Stimulated activated CD4-positive, alpha-beta T cell treated with anti-CD3 and anti-CD28 coated beads, Interleukin-15, amount 100 ng/mL, for 1 hour (primary cell): ENCODE measurements at places on chromosomes 13 and 19.

GRCh38 chr19:21603431-21604231, 98.2 kb downstream of the ZNF429 start:
- no peak for DNase-seq

DNA sequence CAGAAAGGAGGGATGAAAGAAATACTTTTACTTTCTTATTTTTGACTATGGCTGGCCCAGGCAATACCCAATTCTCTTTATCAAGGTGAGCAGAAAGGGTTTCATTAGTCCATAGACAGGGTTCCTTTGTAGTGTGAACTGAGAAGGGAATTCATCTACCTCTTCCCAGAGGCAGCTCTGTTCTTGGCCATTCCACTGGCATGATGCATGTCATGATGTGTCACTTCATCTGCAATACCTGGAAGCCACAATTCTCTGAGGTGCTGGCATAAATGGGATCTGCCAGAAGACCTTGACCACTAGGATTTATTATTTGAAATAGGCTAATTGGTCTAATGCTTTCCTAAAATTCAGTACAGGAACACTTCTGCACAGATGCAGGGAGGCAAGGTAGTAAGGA, 542.8 kb downstream of the RFC3 start:
- no peak for DNase-seq

GRCh38 chr19:30118760-30119159, 176.7 kb downstream of the URI1 start:
- DNase-seq = no peak

- no peak for DNase-seq
Observed at GRCh38 chr13:23621316-23621645, 51.1 kb downstream of the TNFRSF19 start.

DNA sequence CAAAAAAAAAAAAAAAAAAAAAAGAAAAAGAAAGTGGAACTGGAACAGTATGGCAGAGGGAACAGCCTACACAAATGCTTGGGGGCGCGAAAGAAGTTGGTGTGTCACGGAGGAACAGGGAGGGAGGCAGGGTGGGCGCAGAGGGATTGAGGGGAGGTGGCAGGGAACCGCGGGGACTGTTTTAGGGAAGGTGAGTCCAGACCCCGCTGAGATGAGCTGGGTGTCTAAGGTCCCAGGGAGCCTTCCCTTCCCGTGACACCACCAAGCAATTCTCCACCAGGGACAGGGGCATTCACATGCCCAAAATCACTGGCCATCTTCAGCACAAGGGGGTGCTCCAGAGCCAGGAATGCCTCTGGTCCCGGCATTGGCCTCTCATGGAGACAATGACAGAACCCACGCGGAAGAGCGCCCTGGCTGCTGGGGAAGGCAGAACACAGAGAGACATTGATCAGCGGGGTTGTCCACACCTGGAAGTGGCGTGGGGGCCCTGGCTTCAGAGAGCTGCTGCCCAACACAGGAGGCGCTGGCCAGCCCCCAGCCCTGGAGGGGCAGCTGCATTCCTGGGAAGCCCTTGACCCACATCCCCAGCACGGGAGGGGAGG, 6.9 kb downstream of the PEAK3 start:
- DNase-seq = no peak

DNA sequence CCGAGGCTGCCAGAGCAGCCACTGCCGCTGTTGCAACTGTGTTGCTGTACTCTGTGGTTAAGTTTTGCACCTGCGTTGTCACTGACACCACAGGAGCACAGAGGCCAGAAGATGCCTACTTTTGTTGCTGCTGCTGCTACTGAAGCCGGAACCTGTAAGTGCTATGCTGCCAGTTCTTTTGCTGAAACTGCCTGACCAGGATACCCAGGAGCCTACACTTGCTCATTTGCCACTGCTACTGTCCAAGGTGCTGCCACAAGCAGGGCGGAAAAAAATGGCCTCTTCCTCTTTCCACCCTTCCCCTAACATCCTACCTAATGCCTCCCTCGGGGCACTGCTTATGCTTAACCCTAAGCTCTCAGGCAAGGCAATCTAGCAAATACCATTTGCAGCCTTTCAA, 29.0 kb upstream of the NBEA start:
- no peak for DNase-seq

- no peak for DNase-seq
Observed at GRCh38 chr19:35090506-35091214, 25.0 kb upstream of the FXYD3 start.

DNA sequence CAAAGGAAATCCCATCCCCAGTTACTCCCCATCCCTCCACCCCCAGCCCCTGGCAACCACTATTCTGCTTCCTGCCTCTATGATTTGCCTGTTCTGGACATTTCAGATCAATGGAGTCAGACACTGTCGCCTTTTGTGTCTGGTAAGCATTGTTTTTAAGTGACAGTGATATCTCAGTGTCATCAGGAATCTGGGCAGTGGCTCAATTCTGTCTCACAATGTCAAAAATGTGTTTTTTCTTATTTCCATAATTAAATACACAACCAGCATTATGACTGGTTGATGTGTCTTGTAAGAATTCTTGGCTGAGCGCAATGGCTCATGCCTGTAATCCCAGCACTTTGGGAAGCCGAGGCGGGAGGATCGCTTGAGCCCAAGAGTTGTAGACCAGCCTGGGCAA, 20.2 kb upstream of the PGLS start:
- DNase-seq = no peak

GRCh38 chr13:52686376-52686775, 33.7 kb downstream of the SUGT1 start:
- DNase-seq = no peak
